ENCODE measurements at places on chromosomes 7 and 10.

DNA sequence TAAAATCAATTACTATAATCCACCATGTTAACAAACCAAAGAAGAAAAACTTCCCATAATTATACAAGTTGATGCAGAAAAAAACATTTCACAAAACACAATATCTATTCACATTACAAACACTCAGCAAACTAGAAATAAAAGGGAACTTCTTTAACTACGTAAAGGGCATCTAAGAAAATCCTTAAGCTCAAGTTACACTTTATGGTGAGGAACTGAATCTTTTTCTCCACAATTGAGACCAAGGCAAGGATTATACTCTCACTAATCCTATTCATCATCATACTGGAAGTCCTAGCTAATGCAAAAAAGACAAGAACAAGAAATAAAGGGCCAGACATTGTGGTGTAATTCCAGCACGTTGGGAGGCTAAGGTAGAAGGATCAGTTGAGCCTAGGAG is 159.9 kb downstream of the ZNF365 start:
- no peak for DNase-seq

DNA sequence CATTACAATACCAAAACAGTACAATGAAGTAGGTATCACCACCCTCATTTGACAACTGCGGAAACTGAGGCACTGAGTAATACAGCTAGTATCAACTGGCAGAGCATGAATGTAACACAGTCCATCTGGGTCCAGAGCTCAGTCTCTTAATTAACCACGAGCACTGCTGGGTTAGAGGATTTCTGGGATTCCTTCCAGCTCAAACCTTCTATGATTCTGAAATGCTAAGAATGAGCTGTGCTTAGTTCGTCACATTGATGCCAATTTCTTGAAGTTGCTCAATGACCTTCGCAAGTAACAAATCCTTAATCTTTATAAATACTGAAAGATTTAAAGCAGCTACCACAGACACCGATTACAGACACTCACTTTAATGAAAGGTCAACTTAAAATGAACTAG is 62.5 kb downstream of the SGMS1 start:
- peak; percentile 84 for DNase-seq

DNA sequence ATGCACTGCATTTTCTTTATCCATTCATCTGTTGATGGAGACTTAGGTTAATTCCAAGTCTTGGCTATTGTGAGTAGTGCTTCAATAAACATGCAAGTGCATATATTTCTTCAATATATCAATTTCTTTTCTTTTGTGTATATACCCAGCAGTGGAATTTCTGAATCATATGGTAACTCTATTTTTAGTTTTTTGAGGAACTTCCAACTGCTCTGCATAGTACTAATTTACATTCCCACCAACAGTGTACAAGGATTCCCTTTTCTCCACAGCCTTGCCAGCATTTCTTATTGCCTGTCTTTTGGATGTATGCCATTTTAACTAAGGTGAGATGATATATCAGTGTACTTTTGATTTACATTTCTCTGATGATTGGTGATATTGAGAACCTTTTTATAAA is 145.2 kb downstream of the LYZL1 start:
- DNase-seq: no peak

- DNase-seq: no peak
Measured at GRCh38 chr10:49612513-49613164, 1.2 kb upstream of the CHAT start.

- peak; percentile 4 for DNase-seq
Measured at GRCh38 chr10:98694883-98695282, 248.1 kb upstream of the HPS1 start.

- no peak for DNase-seq
Measured at GRCh38 chr10:112790921-112791320, 159.1 kb upstream of the TCF7L2 start.

DNA sequence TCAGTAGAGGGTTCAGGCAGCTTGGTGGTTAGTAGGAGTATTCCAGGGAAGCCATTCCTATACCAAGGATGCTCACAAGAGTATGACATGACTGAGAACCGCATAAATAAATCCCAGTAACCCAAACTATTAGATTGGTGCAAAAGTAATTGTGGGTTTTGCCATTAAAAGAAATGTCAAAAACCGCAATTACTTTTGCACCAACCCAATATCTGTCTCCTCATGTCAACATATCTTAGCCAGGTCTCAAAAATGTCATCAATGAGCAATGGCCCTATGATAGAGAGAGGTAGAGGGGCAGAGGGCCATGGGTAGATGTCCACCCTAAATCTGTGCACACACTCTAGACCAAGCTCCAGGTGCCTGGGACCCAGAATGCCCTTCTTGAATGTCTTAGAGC is 23.6 kb downstream of the NEUROD6 start:
- DNase-seq: no peak

DNA sequence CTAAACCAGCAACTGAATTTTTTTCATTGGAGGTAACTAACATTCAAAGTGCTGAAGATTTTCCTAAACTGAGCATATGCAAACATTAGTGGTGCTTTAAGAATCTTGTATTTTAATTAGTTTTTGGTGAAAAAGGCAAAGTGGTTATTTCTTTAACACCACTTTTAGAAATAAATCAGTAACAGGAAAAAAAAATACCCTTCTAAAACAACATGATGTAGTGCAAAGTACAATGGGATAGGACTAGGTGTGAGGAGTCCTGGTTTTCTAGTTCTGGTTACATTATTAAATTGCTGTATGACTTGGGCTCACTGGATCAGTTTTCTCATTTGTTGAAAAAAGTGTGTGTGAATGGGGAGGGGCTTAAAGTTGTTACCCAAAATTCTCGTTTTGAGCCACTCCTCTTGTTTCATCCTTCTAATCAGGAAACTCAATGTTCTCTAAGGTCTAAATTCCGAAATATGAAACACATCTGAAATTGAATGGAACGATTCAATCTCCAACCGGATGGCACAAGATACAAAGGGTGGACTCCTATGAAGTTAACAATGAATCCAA is 1.8 kb downstream of the WASL start:
- DNase-seq: no peak

- DNase-seq: peak; percentile 55
Measured at GRCh38 chr7:41188163-41189130, 514.4 kb downstream of the INHBA start.

DNA sequence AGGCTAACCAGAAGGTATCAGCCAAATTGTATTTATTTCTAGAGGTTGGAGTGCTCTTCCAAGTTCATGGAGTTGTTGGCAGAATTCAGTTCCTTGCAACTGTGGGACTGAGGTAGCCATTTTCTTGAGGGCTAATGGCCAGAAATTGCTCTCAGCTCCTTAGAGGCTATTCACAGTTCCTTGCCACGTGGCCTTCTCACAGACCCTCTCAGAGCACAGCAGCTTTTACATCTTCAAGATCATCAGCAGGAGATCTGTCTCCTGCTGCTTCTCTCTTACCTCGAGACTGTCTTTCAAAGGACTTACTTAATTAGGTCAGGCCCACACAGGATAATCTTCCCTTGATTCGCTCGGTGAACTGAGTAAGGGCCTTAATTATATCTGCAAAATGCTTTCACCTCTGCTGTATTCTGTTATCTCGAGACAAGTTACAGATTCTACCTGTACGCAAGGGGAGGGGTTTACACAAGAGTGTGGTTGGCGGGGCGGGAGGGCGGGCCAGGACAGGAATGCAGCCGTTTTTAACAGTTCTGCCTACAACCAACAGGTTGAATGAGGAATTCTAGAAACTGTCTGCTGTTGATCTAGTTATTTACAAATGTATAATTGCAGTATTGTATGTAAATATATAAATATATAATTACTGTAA is 15.0 kb downstream of the MIOS start:
- DNase-seq: no peak

DNA sequence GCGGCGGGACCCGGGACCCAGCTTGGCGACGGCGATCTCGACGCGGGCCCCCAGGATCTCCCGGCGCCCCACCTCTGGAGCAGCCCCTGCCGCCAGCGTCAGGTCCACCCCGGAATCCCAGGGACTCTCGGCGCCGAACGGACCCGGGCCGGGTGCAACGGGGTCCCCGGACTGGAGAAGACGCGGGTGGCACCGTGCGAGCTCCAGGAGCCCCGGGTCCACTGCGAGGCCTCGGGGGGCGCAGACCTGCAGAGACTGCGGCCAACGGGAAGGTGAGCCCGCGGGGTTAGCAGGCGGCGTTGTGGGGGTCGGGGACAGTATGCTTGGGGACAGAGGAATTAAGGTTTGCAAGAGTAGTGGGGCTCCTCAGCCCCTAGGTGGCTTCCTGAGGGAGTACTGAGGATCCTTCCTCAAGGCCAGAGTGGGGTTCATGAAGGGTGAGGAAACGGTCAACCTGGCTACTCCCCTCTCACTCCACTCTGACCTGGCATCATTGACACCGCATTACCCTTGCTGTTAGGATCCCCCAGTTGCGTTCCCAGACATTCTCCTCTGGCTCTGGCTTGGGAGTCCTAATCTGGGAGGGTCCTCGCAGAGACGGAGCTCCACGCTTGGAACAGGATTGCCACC is 353 bp downstream of the EPHB6 start:
- DNase-seq: peak; percentile 23

GRCh38 chr10:36183056-36183455 is 541.0 kb upstream of the FZD8 start:
- no peak for DNase-seq

DNA sequence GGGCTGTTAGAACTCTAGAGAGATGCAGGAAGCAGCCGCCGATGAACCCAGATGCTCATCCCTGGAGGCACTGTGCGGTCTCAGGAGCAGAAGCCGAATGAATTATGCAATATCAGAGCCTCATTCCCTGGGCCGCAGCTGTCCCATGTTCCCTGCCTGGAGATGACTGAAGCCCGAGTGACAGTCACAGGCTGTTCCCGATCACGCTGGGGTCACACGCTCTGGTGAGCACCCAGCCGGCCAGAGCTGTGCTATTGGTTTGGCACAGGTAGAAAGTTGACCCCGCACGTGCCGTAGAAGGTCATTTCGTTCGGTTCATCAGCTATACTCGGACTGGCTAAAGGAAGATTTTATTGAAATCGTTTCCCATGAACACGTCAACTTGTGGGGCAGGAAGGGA is 140.5 kb upstream of the SH2B2 start:
- no peak for DNase-seq

DNA sequence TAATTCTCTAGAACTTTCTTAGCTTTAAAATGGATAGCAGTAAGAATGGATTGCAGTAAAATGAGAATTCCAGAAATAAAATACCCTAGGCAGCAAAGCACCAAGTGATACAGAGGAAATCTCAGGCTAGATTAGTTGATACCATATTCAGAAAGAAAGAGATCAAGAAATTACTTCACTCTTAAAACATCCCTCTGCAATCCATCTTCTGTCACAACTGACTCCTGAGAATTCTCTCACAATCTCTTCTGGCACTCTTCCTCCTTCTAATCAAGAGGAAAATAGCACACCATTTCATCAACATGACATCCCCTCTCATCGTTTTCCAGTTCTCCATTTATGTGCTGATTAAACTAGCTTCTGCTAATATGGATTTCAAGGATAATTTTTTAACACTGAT is 42.2 kb upstream of the LAMB1 start:
- no peak for DNase-seq

DNA sequence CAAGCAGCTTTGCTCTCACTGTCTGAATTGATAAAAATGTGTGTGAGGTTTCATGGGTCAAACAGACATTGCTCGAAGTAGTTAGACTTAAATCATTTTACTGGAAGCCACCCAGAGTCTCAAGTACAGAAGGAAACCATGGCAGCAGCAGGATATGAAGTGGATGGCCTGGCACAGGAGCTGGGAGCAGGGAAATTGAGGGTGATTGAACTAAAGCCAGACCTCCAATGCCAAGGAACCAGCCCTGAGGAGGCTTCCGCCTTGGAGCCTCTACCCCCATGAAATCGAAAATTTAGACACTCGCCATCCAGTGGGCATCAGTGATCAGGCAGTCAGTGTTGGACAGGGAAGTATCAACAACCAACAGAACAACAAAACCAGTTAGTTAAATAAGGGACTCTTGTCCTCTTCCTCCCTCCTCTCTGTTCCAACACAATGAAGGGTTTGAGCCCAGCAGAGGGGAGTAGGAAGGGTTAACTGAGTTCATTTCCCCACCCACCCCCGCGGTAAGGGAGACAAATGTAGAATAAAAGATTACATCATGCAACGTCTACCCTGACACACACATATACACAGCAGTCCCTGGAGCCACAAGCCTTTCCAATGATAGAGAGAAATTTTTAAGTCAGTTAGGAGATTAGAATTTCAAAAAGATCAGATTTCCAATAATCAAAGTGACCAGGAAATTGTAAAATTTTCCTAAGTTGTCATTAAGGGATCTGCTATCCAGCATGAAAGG is 156.3 kb downstream of the SLC16A9 start:
- DNase-seq: no peak

DNA sequence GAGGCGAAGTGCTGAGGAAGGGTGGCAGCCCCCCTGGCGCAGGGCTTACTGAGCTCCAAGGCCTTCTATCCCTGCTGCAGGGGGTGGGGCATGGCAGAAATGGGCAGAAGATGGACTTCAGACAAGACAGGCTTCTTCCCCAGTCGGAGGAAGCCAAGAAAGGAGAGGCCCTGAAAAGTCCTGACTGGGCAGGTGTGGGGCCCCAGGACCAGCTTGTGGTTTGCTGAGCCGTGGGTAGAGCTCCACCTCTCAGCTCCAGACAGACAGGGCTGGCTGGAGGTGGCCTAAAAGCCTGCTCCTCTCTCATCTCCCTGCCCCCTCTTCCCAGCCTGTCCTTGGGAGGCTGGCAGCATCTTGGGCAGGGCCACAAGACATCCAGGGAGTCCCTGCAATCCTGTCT is 67.7 kb downstream of the C10orf105 start:
- DNase-seq: no peak

DNA sequence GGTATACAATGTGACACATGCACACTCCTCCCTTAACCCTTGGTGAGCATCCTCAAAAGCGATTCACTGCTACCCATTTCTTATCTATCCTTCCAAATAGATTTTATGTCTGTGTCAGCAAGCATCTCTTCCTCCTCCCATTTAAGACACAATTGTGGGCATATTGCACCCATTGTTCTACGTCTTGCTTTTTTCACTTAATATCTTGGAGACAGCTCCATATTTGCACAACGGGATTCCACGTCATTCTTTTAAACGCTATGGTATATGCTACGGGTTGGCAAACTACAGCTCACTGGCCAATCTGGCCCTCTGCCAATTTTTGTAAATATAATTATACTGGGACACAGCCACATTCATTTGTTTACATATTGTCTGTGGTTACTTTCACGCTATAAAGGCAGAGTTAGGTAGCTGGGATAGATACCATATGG is 88.6 kb downstream of the RNF216 start:
- peak; percentile 63 for DNase-seq

All from foreskin fibroblast (primary cell).